ENCODE measurements at places on chromosomes 3 and 15.

DNA sequence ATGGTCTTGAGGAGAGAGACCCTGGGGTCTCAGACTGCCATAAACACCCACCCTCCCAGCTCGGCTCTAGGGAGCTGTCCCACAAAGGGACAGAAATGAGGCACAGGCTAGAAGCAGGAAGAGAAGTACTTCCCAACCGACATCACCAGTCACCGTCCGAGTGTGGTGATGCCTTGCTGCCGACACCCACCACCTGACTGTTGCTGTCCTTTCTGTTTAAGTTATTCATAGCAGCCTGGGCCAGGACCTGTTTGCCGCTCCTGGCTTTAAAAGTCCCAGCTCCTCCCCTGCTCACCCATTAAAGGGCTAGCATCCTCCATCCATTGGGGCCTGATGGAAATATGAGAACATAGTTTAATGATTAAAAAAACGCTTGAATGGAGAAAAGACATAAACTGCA lies 13.2 kb upstream of the SPG11 start:
- no peak for DNase-seq

- no peak for DNase-seq
Observed at GRCh38 chr3:3107858-3108257, 2.3 kb downstream of the IL5RA start.

GRCh38 chr15:96421178-96421601 lies 90.7 kb downstream of the NR2F2 start:
- no peak for DNase-seq

GRCh38 chr3:73600293-73600938 lies 24.3 kb downstream of the PDZRN3 start:
- DNase-seq = no peak

DNA sequence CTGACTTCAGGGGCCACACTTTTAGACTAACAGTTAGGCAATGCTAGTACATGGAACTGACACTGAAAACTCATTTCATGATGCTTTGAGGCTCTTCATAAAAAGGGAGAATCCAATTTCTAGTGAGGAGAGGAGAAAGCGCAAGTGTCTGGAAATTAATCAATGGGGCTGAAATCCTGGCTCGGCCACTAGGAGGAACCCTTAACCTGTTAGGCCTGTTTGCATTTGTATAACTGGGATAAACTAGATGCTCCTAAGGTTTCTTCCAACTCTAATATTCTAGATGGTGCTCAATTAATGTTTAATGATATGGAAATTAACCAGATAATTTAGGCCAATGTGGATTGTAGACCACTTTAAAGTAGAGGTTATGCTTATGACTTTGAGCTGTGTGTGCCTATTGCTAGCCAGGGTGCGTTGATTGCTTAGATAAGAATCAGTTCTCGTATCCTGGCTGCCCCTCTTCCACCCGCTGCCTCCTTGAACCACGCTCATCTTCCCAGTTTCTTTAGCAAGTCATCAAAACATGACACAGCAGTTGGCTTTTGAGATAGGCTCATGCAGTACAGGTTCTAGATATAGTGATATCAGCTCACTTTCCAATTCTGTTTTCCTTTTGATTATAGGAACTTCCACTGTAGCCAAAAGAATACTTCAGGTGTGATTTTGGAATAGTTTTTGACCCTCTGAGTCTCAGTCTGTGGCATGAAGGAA lies 16.8 kb upstream of the CRBN start:
- no peak for DNase-seq

GRCh38 chr15:36178303-36178633 lies 401.2 kb upstream of the CDIN1 start:
- peak; percentile 43 for DNase-seq

GRCh38 chr15:85725019-85725418 lies 69.7 kb downstream of the KLHL25 start:
- no peak for DNase-seq

- DNase-seq = no peak
Observed at GRCh38 chr15:73826711-73827251, 46.6 kb upstream of the TBC1D21 start.

DNA sequence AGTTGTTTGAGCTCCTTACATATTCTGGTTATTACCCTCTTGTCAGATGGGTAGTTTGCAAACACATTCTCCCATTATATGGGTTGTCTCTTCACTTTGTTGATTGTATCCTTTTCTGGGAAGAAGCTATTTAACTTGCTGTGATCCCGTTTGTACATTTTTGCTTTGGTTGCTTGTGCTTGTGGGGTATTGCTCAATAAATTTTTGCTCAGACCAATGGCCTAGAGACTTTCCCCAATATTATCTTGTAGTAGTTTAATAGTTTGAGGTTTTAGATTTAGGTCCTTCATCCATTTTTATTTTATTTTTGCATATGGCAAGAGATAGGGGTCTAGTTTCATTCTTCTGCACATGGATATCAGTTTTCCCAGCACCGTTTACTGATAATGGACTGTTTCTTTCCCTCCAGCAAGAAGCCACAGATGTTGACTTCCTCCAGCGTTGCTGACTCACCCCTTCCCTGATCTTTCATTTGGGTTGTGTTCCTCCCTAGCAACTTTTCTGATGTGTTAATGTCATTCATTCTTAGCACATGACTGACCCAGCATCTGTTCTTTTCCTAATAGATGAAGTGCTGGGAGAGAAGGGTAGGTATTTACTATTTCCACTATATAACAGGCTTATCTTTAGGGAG lies 166.7 kb upstream of the SGO1 start:
- DNase-seq = no peak

- DNase-seq = no peak
Observed at GRCh38 chr15:38600236-38600635, 35.6 kb upstream of the RASGRP1 start.

Data from NCI-H748 treated with DMSO at 0.1 percent for 48 hours (cell line).